Purkinje cell (primary cell): ENCODE measurements at places on chromosomes 11 and 22. TPM values are rescaled to one million over a fixed set of nuclear protein-coding genes. Genes with fewer than 3 reads are reported as not detected.

The POTEH gene
- not detected in 2 replicates for polyA plus RNA-seq

The NXPE4 gene
- polyA plus RNA-seq, result not detected in 2 replicates

The WNT7B gene
- 0.45 TPM in 1 of 2 replicates, not detected in the other for polyA plus RNA-seq

The OR10D3 gene
- not detected in 2 replicates for polyA plus RNA-seq

The BIK gene
- polyA plus RNA-seq, result not detected in 2 replicates

The PRG3 gene
- polyA plus RNA-seq, result not detected in 2 replicates

The SMTNL1 gene
- polyA plus RNA-seq, result not detected in 2 replicates

The FGF3 gene
- not detected in 2 replicates for polyA plus RNA-seq

The RCN1 gene
- polyA plus RNA-seq, result 29.9 and 31.3 TPM in 2 replicates
